Cerebellar nuclear complex (tissue), 1 donor: ENCODE measurements at places on chromosomes 7 and 10.

DNA sequence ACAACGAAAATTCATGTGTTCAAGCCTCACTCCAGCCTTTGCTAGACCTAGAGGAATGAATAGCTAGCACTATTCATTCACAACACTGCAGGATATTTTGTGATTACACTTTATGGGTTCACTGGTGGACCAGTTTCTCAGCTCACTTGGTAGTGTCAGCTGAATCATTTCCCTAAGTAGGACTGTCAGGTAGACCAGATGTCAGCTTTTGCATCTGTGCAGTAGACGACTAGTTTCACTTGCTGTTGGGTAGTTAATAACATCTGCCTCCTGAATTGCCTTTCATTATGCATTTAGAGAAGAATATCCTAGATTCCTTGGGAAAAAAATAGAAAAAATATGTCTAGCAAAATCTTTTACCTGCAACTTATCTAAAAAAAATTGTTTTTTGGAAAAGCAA, 296.4 kb downstream of the ADARB2 start:
- no peak for DNase-seq

- no peak for DNase-seq
Measured at GRCh38 chr10:104036069-104036384, 49.7 kb downstream of the COL17A1 start.

DNA sequence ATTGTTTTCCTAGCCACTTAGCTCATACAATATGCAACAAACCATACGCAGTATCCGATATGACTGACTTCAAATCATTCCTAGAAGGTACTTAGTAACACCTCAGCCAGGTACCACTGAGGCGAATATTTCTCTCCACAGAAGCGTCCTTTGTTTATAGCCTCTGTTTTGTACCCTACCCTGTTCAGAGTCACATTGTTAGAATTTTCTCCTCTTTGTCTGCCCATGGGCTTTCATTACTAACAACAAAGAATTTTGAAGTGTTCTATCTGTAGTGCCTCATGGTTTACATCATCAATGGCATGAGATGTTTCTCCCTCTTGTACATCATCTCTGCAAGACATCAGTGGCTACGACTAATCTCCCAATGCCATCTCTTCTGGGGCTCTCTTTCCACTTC, 212.4 kb upstream of the GLI3 start:
- DNase-seq: no peak

DNA sequence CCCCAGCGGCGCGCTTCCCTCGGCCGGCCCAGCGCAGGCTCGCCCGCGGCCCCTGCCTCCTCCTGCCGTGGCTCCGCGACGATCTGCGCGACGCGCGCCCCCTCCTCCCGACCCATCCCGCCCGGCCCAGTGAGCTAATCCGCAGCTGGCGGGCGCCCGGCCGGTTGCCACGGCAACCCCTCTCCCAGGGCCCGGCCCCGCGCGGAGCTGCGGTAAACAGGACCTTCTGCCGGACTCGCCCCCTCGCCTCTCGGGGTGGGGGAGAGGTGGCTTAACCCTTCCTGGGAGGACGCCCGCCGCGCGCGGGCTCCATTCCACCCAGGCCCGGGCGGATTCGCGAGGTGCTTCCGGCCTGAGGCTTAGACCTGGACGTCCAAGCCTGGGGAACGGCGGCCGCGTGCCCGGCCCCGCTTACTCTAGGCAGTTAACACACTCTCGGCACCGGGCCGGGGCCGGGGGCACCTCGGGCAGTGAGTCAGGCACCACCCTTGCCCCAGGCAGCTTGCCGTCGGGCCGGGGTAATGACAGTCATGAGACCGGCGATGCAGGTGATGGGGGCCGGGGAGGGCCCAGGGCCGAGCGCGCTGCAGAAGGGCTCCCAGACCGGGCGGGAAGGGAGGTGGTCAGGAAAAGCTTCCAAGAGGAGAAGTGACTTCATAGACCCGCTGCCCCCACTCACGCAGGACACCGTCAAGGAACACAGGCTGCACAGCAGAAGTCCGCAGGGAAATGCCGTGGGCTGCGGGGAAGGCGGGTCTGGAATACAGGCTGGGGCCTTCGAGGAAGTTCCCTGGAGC, at the start of gene DENND2A:
Gene DENND2A, minus strand, starts transcription at position 87 of the 797 bp plus-strand sequence. CDS start 38,416 bp downstream, outside the sequence.
- no peak for DNase-seq

- no peak for DNase-seq
Measured at GRCh38 chr7:78444267-78444666, 645.7 kb downstream of the PHTF2 start.

DNA sequence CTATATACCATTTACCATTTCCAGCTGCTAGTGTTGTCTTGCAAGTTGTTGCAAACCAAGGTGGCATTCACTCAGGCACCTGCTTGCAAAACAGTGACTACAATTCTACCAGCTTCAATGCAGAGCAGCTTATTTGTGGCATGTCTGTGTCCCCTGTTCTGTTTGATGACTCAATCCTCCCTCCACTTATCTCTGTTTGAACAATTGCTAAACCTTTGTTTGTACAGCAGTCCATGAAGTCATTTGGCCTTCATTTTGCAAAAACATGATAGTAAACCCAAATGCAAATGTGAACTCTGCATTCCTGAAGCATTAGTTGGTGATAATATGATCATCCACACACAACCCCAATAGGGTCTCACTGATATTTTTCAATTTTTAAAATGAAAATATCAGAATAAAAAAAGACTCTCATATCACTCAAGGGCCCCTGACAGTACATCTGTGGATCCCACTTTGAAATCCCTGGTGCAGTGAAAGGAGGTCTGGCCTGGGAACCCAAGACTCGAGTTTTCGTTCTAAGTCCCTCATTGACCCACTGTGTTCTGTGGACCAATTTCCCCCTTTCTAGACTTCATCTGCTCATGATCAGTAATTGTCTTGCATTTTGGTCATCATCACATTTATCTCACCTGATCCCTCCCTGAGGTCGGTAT, 425.4 kb downstream of the RPS24 start:
- no peak for DNase-seq

GRCh38 chr10:73426318-73426717, 7.0 kb downstream of the MSS51 start:
- no peak for DNase-seq

- no peak for DNase-seq
Measured at GRCh38 chr10:49550563-49550962, 11.6 kb upstream of the ERCC6 start.

DNA sequence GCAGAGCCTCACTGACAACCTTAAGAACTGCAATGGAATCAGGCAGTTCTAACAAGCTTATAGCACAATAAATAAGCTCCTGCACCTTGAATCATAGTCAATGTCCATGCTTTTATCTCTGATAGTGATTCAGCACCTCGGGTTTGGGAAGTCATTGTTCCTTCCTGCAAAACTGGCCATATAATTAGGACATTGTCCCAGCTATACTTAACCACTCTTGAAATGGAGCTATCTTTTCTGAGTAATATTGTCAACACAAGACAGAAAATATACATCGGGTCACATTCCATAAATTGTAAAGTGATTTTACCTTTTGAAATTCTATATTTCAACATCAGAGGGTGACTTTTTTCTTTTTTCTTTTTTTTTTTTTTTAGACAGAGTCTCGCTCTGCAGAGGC, 682.8 kb downstream of the KCNMA1 start:
- no peak for DNase-seq

GRCh38 chr10:14414901-14415300, 84.2 kb upstream of the FRMD4A start:
- no peak for DNase-seq

- no peak for DNase-seq
Measured at GRCh38 chr7:29424984-29425309, 138.7 kb upstream of the PRR15 start.
